ENCODE measurements at places on chromosomes 6 and 20.

DNA sequence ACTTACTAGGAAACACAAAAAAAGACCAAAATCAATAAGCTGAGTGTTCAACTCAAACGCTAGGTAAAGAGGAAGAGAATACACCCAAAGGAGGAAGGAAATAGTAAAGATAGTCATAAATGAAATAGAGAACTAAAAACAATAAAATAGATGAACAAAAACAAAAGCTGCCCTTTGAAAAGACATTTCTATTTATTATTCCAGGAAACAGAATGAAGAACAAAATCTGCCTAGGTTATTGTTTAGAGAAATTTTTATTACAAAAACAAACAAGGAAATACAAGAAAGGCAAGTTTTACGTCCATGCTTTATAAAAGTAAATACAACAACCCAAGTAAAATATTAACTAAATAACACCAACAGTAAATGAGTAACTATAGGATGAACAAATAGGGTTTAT, 20.1 kb downstream of the HLA-DMB start:
- no peak for DNase-seq

- DNase-seq: no peak
Measured at GRCh38 chr20:14997791-14998190, 660.4 kb upstream of the FLRT3 start.

GRCh38 chr6:162533009-162533400, 194.6 kb downstream of the PRKN start:
- DNase-seq: no peak

DNA sequence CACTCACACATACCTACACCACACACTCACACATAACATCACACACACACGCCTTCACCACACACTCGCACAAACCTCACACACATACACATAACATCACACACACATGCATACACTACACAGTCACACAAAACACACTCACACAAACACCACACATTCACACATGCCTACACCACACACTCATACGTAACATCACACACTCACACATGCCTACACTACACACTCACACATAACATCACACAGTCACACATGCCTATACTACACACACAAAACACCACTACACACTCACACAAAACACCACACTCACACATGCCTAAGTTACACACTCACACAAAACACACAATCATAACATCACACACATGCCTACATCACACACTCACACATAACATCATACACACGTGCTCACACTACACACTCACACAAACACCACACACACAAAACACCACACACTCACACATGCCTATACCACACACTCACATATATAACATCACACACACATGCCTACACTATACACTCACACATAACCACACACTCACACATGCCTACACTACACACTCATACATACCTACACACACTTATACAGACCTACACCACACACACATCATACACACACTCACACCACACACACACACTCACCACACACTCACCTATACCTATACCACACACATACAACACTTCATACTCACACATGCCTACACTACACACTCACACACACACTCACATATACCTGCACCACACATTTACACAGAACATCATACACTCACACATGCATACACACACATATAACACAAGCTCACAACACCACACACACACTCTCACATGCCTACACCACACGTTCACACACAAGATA, 383.5 kb downstream of the C6orf118 start:
- DNase-seq: no peak
